Neural progenitor cell (in vitro differentiated cells): ENCODE measurements at places on chromosomes 2 and 18. TPM values are rescaled to one million over a fixed set of nuclear protein-coding genes. Genes with fewer than 3 reads are reported as not detected.

Gene TANC1
- total RNA-seq: 7.5 and 11.9 TPM in 2 replicates

Gene B3GNT7
- total RNA-seq: 0.90 and 1.5 TPM in 2 replicates

Gene AMER3
- total RNA-seq: not detected in 2 replicates

Gene MPP4
- not detected in 2 replicates for total RNA-seq

Gene STEAP3
- 0.30 and 1.2 TPM in 2 replicates for total RNA-seq

Gene GKN2
- total RNA-seq: not detected in 2 replicates

Gene CCDC141
- total RNA-seq: 0.46 and 1.8 TPM in 2 replicates

Gene SERPINB5
- total RNA-seq: 0.09 TPM in 1 of 2 replicates, not detected in the other
